Endodermal cell (in vitro differentiated cells): ENCODE measurements at places on chromosomes 3 and 15.

- DNase-seq = no peak
Observed at GRCh38 chr15:38589502-38589901, 24.9 kb upstream of the RASGRP1 start.

DNA sequence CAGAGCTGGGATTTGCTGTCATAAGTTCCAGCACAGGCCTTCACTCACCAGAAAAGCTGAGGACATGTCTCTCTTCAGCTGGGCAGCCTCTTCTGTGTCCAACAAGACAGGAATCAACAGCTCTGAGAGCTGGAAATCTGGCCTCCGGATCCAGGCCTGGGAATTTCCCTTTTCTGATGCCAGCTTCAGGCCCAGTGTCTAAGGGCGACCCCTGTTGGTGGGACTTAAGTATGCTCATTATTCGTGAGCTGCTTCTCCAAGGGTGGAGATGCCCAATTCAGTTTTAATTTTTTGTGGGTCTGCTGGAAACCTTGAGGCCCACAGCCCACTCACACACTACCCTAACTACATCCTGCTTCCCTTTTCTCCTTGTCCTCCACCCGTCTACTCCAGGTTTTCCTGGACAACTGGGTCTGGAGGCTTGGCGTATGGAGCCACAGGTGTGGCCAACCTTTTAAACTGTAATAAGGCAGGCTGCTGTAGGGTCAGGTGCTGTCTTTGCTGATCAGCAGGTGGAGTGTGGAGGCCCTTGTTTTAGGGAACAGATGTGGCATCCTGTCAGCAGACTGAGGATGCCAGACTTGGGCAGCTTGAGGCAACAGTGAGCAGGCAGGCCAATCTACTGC, 2.6 kb upstream of the CEMIP start:
- DNase-seq = peak; percentile 88

DNA sequence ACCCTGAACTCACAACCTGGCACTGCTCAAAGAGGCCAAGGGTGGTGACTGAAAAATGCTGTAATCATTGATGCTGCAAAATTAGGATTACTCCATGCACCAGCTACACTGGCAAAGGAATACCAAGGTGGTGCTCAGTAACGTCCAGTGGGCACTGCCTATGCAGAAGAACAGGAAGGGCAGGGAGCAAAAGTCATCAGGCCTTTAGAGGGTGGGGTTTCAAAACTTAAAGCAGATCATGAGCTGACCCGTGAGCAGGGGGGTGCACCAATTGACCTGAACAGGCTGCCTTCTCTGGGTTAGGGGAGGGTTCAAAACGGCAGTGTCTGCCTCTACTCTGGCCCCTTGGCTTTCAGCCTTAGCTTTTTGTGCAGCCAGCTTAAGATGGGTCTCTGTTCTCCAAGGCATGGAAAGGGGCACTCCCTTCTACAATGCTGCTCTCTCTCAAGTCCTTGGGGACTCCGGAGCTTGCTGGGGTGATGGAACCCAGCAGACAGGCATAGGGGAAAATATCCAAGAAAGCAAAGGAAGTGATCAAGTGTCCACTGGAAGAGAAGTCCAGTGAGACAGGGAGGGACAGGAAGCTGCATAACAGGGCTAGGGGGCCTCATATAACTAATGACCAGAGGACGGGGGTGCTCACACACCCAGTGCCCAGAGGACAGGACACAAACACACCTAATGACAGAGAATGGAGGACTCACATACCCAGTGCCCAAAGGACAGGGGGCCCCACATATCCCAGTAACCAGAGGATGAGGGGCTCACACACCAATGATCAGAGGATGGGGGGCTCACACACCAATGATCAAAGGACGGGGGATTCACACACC, 11.4 kb downstream of the RAB6B start:
- no peak for DNase-seq

DNA sequence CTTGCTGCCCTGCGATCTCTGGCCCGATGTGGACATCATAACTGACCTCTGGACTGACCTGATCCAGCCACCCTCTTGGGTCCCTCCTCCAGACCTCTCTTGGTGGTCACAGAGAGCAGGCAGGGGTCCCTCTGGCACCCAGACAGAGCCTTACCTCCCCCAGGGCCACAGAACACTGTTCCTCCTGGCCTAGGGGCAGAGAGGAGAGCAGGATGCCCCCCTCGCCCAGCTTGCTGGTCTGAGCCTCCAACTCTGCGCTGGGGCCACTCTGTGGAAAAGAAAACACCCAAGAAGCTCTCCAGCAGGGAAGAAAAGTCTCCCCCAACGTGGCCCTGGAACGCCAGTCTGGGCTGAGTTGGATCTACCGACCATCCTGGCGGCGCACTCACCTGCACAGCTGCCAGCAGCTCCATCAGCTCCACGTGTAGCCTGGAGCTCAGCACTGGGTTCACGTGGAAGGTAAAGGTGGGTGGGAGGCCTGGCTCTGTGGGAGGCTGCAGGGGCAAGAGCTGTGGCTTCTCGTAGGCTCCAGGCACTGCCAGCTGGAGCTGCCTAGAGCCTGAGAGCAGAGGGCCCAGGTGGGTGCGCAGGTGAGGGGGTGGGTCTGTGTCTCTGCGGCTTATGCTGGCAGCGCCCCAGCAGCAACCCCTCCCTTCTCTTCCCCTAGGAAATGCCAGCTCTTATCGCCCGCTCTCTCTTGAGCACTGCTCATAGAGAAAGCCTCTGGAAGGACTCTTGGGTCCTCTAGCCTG, 6.0 kb downstream of the PLA2G4F start:
- DNase-seq = peak; percentile 33

DNA sequence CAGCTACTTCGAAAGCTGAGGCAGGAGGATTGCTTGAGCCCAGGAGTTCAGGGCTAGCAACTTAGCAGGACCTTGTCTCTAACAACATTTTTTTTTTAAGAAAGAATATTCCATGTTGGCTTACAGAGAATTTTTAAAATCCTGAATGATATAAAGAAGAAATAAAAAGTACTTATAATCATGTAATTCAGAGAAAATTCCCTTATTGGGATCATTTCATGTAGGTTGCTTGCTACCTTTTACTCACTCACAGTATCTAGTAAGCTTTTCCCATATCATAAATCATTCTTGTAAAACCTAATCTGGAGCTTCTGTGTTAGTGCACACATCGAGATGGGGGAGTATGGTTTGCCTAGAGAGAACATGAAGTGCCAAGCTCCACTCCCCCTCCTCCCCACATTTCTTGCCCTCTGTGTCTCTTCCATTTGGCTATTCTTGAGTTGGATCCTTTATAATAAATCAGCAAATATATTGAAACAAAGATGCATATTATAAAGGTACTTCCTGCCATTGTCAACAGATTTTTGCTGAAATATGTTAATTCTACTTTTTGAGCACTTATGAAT, 13.6 kb downstream of the TF start:
- DNase-seq = no peak

- no peak for DNase-seq
Observed at GRCh38 chr15:31803388-31803884, 226.9 kb upstream of the CHRNA7 start.

DNA sequence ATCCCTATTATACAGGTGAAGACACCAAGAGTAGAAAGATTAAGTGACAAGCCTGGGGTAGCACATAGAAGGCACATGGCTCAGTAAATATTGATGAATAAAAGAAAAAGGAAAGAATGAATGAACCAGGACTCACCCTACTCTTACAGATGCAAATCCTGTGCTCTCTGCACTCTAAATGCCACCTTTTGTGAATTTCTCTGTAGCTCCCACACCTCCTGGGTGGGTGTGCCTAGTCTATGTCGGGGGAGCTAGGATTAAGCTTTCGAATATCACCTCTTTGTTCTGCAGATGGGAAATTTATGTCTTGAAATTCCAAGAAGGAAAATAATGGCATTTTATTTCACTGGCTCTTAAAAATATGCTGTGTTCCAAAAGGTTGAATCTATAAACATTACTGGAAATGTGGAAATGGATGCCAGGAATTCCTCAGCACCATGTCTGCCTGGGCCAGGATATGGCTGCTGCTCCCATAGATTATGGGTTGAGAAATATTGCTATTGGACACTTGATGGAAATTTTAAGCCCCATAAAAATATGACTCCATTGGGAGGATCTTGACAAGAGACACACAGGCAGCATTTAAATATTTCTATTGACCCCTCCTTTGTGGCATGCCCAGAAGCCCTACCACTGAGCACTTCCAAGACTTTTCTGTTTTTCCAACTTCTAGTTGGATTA, 43.3 kb downstream of the CCNB2 start:
- DNase-seq = no peak

DNA sequence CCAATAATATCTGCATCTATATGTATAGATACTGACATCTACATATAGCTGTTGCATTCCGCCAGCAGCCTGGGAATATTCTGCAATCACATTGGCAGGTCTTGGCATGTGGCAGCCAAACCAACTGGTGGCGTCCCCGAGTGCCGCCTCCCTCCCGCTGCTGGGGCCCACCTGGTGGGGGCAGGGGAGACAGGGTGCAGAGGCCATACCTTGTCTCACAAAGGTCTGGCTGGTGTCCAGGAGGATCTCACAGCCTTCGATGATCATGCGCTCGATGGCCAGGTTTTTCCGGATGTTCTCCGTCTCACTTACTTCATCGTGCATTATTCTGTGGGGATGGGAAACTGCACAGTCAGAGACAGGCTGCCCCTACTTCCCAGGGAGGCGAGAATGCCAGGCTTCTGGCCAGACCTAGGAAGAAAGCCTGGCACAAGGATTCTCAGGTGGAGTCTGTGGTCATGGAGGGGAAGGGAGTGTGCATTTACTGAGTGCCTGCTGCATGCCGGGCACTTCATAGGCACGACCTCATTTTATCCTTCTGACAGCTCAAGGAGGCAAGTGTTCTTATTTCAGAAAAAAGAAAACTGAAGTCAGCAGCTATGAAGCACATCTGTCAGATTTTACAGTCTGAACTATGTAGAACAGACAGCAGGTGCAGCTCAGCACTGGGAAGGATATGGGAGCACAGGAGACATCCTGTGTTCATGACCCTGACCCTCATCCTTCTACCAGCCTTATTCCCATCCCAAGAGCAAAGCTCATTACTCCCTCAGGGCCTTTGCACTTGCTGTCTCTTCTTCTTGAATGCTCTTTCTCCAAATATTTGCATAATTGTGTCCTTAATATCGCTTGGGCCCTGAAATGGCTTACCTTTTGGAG, 62.8 kb downstream of the RASGRF1 start:
- no peak for DNase-seq

DNA sequence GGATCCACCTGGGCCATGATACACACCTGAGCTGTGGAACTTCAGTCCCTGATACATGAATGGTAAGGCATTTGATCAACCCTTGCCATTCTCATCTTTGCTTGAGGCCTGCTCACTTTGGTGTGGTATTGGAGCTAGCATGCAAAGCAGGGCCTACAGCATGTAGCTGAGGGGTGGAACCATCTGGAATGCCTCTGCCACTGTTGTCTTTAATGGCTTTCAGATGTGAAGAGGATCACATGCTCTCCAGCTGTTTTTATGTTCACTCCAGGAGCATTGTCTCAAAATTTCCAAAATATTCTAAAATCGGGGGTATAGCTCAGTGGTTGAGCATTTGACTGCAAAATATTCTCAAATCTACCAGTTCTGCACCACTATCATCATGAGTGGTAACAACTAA, 64.4 kb upstream of the PHLDB2 start:
- DNase-seq = no peak

- peak; percentile 59 for DNase-seq
Observed at GRCh38 chr3:32934150-32934742, 17.2 kb upstream of the CCR4 start.

GRCh38 chr15:61115679-61116078, 113.4 kb downstream of the RORA start:
- no peak for DNase-seq

DNA sequence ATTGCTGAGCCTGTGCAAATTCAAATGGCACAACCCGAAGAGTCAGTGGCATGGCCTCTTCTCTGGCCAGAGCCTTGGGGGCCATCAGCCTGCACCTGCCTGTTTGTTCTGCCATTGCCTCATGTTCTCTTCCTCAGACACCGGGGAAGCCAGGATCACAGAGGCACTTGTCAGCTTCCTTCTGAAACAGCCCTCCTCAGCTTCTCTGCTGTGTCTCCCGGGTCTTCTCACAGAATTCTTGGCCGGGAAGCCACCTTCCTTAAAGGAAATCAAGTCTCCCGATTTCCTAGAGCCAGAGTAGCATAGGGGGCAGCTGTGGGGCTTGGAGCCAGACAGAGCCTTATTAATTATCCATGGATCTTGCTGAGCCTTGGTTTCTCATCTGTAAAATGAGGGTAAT, 47.4 kb upstream of the CGNL1 start:
- no peak for DNase-seq

GRCh38 chr3:172161133-172161789, 121.9 kb downstream of the FNDC3B start:
- no peak for DNase-seq
